Dermis microvascular lymphatic vessel endothelial cell (primary cell): ENCODE measurements at places on chromosomes 13 and 19. TPM values are rescaled to one million over a fixed set of nuclear protein-coding genes. Genes with fewer than 3 reads are reported as not detected.

The RFXAP gene
- total RNA-seq, result 0.64 and 1.3 TPM in 2 replicates

The LILRB3 gene
- total RNA-seq, result not detected in 2 replicates

The NUFIP1 gene
- total RNA-seq, result 1.4 TPM in 2 replicates

The ATXN8OS gene
- total RNA-seq, result not detected in 2 replicates

The PLK5 gene
- total RNA-seq, result not detected in 2 replicates

The SERP2 gene
- 1.8 and 2.1 TPM in 2 replicates for total RNA-seq
